Activated B cell treated with CpG ODN at 0.5 μM for 24 hours (primary cell): ENCODE measurements at places on chromosomes 5 and 9. TPM values are rescaled to one million over a fixed set of nuclear protein-coding genes. Genes with fewer than 3 reads are reported as not detected.

DNA sequence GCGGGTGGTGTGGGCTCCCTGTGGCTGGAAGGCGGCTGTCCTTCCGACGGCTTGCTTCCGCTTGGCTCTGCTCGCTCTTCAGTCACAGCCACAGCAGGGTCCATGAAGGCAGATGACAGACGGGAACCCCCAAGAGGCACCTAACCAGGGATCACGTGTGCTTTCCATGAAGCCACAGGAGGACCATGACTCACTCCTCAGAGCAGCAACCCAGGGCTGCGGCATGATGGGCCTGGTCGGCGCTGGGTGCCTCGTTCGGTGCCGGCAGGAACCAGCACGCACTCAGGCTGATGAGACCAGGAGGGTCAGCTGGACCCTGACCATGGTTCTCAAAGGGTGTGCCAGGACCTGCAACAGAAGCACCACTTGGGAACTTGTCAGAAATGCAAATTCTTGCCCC, 32.8 kb upstream of the MED10 start:
- no peak overlapping the region for H3K4me3 ChIP-seq
- no peaks in the 10 kb centered on the region for H3K36me3 ChIP-seq

- no peak overlapping the region for H3K4me3 ChIP-seq
- H3K36me3 ChIP-seq: no peaks in the 10 kb centered on the region
- DNase-seq: no peak
- H3K27me3 ChIP-seq: no peaks in the 10 kb centered on the region
- H3K27ac ChIP-seq: no peak overlapping the region
Measured at GRCh38 chr9:15253197-15253596, 53.8 kb downstream of the TTC39B start.

- H3K27ac ChIP-seq: no peak overlapping the region
- DNase-seq: no peak
- no peaks in the 10 kb centered on the region for H3K4me1 ChIP-seq
Measured at GRCh38 chr9:108681851-108682590, 173.8 kb downstream of the ACTL7B start.

DNA sequence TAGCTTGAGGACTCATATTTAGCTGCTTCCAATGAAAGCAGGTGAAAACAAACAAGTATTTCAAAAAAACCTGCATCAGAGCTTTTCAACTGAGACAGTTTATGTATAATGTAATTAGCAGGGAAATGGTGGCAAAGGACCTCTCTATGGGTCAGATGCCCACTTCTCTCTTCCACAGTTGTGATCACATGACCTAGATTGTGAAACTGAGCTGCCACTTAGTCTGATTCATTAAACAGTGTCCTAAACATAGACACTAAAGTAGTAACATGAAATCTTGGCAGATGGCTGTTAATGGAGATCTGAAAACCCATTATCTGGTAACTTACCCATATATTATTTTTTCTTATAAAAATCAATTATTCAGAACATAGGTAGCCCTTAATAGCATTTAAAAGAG, 663.6 kb upstream of the RIOK2 start:
- no peak overlapping the region for H3K27ac ChIP-seq
- no peaks in the 10 kb centered on the region for H3K4me1 ChIP-seq
- H3K27me3 ChIP-seq: no peaks in the 10 kb centered on the region

GRCh38 chr5:114122852-114123251, 239.0 kb upstream of the KCNN2 start:
- H3K27ac ChIP-seq: no peak overlapping the region
- H3K4me1 ChIP-seq: no peaks in the 10 kb centered on the region
- H3K27me3 ChIP-seq: no peaks in the 10 kb centered on the region

DNA sequence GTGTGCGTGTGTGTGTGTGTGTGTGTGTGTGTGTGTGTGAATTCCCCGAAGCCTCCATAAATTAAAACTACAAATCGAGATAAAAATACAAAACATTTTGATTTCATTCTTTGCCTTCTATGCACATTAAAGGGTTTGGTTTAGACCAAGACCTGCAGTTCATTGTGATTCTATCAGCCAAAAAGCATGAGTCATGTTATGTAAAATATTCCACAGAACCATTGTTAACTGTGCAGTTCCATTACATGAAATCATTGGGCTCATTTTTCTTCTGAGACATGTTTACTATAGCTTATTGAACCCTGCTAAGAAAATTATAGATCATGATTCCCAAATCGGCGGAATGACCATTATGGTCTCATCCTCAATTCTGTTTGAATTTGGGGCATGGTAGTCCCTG, 11.7 kb downstream of the CAVIN4 start:
- H3K27ac ChIP-seq: no peak overlapping the region
- no peak overlapping the region for H3K4me3 ChIP-seq
- no peaks in the 10 kb centered on the region for H3K27me3 ChIP-seq
- no peak for DNase-seq

DNA sequence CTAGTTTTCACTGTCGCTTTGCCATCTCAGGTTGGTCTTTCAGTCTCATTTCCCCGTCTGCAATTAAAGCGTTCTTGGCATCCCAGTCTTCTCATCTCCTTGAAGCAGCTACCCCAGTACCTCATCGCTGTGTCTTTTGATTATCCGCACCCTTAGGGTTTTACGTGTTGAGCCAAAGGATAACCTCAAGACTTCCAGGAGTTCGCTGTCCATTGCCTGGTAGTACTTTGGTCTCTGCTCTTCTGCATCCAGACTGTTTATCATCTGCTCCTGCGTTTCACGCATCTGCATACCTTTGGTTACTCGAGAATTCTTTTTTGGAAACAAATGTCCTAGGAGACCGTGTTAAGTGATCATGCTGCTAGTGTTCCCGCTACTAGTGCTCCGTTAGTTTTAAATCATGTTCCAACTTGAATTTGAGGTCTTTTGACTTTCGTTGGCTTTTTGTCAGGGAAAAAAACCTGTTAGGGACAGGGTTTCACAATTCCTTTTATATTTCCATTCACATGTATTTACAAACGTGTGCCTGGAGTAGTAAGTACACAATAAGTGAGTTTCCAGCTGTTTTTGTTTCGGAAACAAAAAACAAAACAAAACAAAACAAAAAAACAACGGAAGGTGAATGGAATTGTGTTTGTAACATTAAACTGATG, 888 bp downstream of the RABGAP1 start:
- peaks cover 31% of the 10 kb centered on the region for H3K4me1 ChIP-seq
- DNase-seq: no peak
- peaks cover 30% of the 10 kb centered on the region for H3K36me3 ChIP-seq
- H3K4me3 ChIP-seq: peak overlapping the region; percentile 93
- H3K27ac ChIP-seq: peak overlapping the region; percentile 76

DNA sequence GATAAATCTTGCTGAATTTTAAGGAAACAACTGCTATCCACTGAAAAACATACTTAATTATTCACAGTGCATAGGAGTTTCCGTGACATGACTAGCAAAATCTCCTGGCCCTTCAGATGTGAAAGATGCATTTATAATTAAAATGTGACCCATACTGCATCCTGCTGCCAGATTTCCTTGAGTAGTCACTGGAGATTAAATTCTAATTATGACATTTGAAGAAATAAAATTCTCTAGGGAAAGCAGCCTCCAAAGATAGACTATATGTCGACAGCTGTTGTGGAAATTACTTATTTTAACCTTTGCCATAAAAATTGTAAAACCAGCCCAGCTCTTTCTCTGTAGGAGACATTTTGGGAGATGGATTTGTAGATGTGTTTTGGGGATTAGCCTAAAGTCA, 193.6 kb upstream of the SMC2 start:
- no peaks in the 10 kb centered on the region for H3K4me1 ChIP-seq
- H3K27me3 ChIP-seq: no peaks in the 10 kb centered on the region
- no peak for DNase-seq
- no peak overlapping the region for H3K4me3 ChIP-seq
- H3K27ac ChIP-seq: no peak overlapping the region

- no peaks in the 10 kb centered on the region for H3K27me3 ChIP-seq
- H3K36me3 ChIP-seq: no peaks in the 10 kb centered on the region
- H3K4me1 ChIP-seq: no peaks in the 10 kb centered on the region
- no peak overlapping the region for H3K4me3 ChIP-seq
Measured at GRCh38 chr9:106615118-106615889, 247.7 kb upstream of the ZNF462 start.

DNA sequence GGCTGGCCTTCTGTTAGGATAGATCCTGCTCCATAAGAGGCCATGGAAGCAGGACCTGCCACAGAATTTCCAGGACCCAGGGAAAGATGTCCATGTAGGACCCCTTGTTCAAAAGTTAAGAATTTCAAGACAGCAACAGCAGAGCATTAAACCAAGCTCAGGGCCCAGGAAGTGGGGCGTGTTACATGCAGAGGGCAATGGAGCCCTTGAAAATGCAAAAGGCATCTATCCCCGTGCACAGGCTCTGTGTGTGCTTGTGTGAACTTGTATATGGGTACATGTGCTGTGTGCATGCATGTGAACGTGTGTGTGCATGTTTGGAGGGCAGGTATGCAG, 14.4 kb upstream of the NKD2 start:
- no peak overlapping the region for H3K4me3 ChIP-seq
- no peak overlapping the region for H3K27ac ChIP-seq
- H3K4me1 ChIP-seq: peaks cover 14% of the 10 kb centered on the region
- H3K27me3 ChIP-seq: peaks cover 25% of the 10 kb centered on the region
- no peaks in the 10 kb centered on the region for H3K36me3 ChIP-seq
- DNase-seq: no peak

GRCh38 chr9:94212091-94212490, 47.0 kb upstream of the ZNF169 start:
- peaks cover 8% of the 10 kb centered on the region for H3K27me3 ChIP-seq
- peaks cover 4% of the 10 kb centered on the region for H3K4me1 ChIP-seq
- no peak overlapping the region for H3K4me3 ChIP-seq
- no peaks in the 10 kb centered on the region for H3K36me3 ChIP-seq
- no peak for DNase-seq

DNA sequence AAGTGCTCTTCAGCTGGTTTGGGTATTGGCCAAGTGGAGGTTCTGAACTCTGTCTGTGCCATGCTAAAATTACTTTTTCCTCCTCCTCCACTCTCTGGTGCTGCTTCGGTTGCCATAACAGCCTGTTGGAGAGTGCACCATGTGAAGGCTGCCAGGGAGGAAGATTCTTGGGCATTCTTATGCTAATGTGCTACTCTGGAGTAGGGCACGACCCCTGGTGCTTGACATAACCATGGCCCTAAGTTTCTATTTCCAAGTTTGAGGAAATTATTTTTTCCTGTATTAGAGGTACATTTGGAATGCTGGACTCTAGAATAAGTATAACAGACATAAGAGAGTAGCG, 111.6 kb downstream of the ARHGAP26 start:
- DNase-seq: no peak
- no peak overlapping the region for H3K4me3 ChIP-seq
- no peaks in the 10 kb centered on the region for H3K27me3 ChIP-seq

GRCh38 chr5:107389775-107390148, 281.0 kb downstream of the EFNA5 start:
- no peaks in the 10 kb centered on the region for H3K36me3 ChIP-seq
- no peak overlapping the region for H3K27ac ChIP-seq
- DNase-seq: no peak
- no peak overlapping the region for H3K4me3 ChIP-seq

The SLC25A48 gene
- not detected in 2 replicates for total RNA-seq

The MYOZ3 gene
- 0.18 TPM in 1 of 2 replicates, not detected in the other for total RNA-seq

The ACOT12 gene
- total RNA-seq: not detected in 2 replicates

The SPATA31E1 gene
- total RNA-seq: not detected in 2 replicates
